Right renal cortex interstitium (tissue), 3 donors: ENCODE measurements at places on chromosomes 6 and 20.

DNA sequence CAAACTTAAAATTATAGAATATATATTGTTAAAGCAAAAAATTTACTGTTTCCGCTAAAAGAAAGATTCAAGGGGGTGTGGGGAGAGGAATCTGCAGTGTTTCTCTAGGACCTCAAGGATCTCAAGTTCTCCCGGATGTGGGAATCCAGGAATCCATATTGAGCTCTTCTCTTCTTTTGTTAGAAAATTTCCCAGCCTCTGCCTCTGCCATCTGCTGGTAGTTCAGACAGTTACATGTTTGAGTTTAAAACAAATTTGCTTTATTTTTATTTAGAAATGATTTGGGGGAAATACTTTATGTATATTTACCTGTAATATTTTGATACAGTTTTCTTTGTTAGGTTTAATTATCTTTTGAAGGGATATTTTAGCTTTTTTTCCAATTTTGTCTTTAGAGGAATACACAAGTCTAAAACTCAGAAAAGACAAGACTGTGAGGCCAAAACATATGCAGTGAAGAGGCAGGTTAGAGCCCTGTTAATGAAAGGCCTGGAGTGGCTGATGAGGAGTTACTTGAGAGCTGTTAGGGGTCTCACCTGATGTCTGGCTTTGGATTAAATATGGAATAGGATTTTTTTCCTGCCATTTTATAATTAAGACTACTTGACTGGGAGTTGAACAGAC is 268.8 kb downstream of the ARID1B start:
- DNase-seq, result no peak

DNA sequence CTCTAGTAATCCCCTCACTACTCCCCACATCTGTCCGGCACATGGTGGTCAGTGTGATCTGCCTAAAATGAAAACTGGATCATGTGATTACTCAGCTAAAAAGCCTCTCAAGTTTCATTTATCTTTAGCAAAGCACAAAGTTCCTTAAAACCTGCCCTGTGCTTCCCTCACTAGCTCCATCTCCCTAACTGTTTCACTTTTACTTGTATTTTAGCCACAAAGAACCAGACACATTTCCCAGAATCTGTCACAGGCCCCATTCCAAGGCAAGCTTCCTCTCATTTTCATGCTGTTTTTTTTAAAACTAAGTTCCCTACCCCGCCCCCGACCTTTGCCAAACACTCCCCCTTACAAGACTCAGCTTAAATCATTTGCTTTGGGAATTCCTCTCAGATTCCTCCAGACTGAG is 8.9 kb upstream of the IGF2R start:
- no peak for DNase-seq

DNA sequence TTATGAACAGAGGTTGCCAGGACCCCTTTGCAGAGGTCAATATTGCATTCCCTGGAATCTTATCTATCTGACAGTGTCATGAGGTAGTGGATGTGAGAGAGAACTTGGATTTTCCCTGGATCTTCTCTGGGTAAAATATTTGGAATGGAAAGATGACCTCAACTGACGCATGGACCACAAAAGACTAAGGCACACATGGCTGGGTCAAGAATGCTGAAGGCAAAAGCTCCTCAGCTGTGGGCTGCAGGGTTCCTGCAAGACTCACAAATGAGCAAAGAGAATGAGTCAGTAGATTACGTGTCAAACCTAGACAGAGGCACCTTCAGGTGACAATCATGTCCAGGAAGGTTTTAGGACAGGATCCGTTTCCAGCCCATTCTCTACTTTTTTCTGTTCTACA is 484.0 kb downstream of the C6orf118 start:
- no peak for DNase-seq

- no peak for DNase-seq
Measured at GRCh38 chr6:78810698-78811097, 56.7 kb upstream of the IRAK1BP1 start.

DNA sequence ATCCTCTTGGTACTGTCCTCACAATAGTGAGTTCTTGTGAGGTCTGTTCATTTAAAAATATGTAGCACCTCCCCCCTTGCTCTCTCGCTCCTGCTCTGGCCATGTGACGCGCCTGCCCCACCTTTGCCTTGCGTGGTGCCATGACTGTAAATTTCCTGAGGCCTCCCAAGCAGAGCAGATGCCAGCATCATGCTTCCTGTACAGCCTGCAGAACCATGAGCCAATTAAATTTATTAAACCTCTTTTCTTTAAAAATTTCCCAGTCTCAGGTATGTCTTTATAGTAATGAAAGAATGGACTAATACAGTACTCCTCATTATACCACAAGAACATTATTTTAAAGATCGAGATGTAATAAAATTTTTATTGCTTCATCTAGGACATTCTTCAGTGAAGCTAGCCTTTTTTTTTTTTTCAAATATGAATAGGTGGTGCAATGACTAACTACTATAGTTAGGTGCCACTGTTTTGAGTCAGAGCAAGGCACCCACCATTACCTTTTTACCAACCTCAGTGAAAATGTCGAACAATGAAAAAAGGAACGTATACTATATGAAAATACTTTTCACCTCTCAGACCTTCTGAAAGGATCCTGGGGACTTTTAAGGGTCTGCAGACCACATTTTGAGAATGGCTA is 191.1 kb upstream of the SGK1 start:
- DNase-seq, result no peak
